Activated T-helper 1 cell treated with anti-CD3 and anti-CD28 coated beads, Interleukin-12 subunit alpha, Interleukin-12 subunit beta, Interleukin-2, Interleukin-4 antibody, amounts not matched to agents 30 ng/mL and 10 ng/mL and 1 ng/mL, durations not matched to agents 14 hours and 24 hours and 36 hours (primary cell): ENCODE measurements at places on chromosomes 7 and 10. TPM values are rescaled to one million over a fixed set of nuclear protein-coding genes. Genes with fewer than 3 reads are reported as not detected.

DNA sequence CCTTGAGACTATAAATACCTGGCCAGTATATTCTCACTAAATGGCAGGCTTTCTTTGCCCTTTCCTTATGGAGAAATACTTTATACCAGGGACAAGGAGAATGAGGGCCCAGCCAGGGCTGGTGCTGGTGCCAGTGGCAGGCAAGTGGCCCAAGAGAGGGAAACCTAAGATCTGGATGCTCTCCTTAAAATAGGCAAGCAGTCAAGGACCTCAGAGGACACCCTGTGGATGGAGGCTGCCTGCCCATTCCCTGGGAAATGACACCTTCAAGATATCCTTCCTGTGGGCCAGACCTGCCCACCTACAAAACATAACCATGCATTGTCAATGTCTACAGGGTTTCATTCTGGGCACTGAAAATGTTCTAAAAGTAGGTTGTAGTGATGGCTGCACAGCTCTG is 29.1 kb downstream of the POLR3A start:
- H3K27ac ChIP-seq, result no peak overlapping the region
- peaks cover 53% of the 10 kb centered on the region for H3K36me3 ChIP-seq
- no peak overlapping the region for H3K4me3 ChIP-seq
- no peak for DNase-seq

GRCh38 chr7:132742189-132742612 is 165.9 kb upstream of the PLXNA4 start:
- H3K36me3 ChIP-seq, result no peaks in the 10 kb centered on the region
- H3K27ac ChIP-seq, result no peak overlapping the region
- no peaks in the 10 kb centered on the region for H3K4me1 ChIP-seq
- peaks cover 11% of the 10 kb centered on the region for H3K27me3 ChIP-seq
- no peak for DNase-seq
- no peak overlapping the region for H3K4me3 ChIP-seq

The NDUFB8 gene
- 292 and 304 TPM in 2 replicates for total RNA-seq

DNA sequence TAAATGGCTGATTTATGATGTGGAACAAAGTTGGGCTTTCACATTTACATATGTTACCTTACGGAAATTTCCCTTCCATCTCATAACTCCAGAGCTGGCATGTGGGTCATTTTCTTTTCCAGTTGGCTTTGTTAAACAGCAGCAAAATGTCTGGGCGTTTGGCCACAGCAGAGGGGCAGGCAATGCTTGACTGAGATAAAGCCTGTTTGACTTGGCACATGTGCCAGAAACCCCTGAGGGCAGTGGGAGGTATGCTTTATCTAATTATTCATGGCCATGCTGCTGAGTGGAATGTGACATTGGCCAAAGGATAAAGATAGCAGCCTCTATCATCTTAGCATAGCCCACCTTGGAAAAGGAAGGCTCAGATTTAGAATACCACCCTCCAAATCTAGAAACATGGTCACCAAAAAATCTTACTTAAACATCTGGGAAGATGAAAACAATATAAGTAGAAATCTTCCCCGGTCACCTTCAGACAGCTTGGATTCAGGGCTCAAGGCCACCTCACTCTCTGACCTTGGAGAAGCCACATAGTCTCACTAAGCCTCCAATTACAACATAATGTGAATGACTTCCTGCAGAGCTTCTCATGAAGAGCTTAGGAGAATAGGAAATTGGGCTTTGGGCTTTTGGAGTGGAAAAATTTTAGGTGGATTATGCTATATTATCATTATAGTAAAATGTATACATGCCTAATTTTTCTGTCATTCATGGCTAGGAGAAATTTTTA is 101.5 kb downstream of the GRM3 start:
- DNase-seq, result no peak
- no peaks in the 10 kb centered on the region for H3K4me1 ChIP-seq
- H3K36me3 ChIP-seq, result no peaks in the 10 kb centered on the region
- H3K27me3 ChIP-seq, result no peaks in the 10 kb centered on the region
- no peak overlapping the region for H3K4me3 ChIP-seq
- no peak overlapping the region for H3K27ac ChIP-seq

The DLG5 gene
- 4.0 and 4.1 TPM in 2 replicates for total RNA-seq
